ENCODE measurements at places on chromosomes 13 and 19.

DNA sequence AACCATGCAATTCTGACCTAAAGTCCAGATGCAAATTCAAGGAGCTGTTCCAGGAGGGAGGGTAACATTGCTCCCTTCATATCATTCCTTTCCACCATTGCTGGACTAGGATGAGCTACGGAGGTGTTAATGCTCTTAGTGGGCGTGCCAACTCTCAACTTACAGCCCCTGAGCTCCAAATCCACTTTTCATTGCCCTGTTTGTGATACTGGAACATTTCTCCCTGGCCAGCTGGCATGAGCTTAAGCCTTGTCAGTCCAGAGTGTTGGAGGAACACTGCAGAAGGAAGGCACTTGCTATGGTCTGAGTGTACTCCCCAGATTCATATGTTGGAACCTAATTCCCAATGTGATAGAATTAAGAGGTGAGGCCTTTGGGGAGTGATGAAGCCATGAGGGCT, 70.4 kb upstream of the FARP1 start:
- no peak for DNase-seq

- DNase-seq: no peak
Measured at GRCh38 chr13:44425041-44425814, 51.6 kb downstream of the SERP2 start.

DNA sequence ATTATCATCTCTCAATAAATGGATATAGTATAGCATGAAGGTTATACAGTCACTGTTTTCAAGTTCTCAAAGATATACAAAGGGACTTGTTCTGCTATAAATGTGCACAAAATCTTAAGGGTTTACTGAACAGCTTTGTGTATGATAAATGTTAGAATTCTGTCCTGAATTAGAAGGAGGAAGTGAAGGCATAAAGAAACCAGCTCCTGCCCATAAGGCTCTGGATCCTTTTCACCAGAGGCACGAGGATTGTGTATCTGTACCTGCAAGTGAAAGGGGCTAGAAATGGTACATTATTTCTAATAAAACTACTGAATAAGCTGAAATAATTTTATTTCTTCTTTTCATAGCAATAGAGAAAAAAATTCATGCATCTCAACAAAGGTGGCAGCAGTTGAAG, 32.4 kb downstream of the PHF11 start:
- no peak for DNase-seq

DNA sequence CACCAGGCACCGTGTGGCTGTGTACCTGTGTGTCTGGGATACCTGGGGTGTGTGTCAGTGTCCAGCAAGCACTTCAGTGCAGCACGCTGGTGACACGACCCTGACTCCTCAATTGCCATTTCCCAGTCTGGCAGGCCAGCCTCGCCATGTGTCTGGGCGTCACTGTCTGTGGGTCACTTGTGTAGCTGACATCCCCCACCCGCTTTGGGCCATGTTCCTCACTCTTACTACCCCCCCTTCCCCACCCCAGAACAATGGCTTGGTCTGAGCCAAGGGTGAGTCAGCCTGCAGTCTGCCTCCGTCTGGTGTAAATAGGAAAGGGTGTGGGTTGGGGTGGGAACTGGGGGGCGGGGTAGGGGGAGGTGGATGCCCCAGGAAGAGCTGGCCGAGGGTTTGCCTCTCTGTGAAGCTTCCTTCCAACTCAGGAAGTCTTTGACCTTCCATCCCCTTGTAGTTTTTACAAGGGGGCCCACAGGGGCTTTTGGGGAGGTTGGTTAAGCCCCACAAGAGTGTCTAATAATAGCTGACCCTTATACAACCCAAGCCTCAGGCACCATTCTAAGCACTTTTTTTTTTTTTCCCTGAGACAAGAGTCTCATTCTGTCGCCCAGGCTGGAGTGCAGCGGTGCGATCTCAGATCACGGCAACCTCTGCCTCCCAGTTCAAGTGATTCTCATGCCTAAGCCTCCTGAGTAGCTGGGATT, 17.6 kb downstream of the NOVA2 start:
- no peak for DNase-seq

DNA sequence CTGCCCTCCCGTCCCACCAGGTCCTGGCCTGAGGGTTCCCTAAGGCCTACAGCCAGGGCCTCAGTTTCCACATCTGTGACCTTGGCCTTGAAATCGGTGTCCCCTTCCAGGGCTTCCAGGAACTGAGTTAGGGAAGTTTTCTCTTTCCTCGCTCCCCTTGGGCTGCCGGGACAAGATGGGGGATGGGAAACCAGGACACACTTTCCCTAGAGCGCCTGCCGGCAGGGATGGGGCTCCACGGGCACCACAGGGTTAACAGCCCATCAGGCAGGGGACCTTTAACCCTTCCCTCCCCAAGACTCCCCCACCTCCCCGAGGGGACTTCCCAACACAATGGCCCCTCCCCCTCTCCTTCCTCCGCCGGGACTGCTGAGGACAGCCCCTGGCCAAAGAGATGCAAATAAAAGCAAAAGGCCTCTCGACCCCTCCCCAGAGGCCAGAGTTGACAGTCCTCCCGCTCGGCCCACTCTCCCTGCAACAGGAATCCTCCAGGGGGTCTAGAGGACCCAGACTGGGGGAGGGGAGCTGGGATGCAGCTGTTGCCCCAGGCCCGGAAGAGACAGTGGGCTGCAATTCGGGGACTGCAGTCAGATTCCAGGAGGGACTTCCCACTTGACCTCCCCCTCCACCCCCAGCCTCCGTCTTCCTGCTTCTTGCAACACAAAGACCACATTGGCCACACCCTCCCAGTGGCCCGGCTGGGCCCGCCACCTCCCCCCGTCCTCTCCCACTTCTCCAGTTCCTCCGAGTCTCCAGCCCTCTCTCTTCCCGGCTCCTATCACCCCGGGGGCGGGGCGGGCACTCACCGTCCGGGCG, 3.4 kb downstream of the BBC3 start:
- peak; percentile 95 for DNase-seq

DNA sequence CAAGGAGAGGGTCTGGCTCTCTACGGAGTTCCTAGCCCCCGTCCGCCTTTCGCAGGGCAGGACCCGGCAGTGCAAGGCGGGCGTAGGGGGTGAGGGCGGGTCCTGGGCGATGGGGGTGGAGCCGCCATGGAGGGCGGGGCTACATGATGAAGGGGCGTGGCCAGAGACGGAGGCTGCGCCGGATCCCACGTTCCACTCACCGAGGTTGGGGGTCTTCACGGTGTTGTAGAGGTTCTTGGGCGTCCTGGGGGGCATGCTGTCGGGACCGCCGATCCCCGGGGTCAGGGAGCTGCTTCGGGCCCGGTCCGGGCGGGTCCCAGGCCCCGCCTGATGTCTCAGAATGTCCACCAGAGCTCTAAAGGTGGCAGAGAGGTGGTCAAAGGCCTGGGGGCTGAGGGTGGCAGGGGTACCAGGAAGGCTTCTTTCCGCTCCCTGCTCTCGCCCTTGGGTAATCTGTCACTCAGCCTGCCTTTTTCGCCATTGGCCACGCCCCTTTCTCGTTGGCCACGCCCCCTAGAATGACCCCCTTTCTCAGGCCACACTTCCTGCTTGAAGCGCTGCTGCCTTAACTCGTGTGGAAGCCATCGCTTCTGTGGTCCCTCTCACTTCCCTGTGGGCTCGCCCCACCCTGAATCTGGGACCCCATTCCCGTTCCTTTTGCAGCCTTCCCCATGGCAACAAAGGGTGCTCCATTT, 2.5 kb downstream of the SHISA7 start:
- no peak for DNase-seq

DNA sequence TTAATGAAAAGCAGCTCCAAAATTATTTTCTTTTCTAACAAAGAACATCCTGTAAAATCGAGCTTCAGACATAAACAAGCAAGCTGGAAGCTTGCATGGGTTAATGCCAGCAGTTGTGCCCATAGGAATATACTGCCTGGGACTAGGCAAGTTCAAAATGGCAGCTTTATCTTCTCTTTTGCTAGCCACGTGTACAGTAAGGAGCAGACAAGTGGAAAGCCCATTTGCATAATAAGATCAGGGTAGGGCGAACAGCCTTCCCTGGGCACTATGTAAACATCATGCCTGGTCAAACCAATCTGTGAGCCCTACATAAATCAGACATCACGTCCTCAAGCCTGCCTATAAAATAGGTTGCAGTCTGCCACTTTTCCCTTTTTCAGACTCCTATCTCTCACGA, 489.7 kb downstream of the RFC3 start:
- no peak for DNase-seq

GRCh38 chr13:24502533-24503378, 9.8 kb downstream of the PARP4 start:
- DNase-seq: peak; percentile 77

GRCh38 chr13:86681223-86681622, 882.0 kb upstream of the SLITRK6 start:
- no peak for DNase-seq

DNA sequence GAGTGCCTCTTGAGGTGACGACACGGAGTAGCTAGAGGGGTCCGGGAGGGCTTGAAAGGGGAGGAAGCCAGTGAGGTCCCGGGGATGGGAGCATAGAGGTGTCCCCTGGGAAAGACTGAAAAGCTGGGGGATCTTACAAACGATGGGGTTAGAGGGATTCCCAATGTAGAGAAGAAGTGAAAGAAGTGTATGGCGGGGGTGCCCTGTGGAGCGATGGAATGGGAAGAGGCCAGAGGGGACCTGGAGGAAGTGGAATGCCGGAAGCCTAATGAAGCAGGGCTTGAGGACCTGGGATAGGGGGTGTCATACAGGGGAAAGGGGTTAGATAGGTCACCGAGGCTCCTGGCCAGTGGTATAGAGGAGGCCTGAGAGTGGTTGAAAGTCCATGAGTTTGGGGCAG, 580 bp downstream of the AP2A1 start:
- DNase-seq: no peak

DNA sequence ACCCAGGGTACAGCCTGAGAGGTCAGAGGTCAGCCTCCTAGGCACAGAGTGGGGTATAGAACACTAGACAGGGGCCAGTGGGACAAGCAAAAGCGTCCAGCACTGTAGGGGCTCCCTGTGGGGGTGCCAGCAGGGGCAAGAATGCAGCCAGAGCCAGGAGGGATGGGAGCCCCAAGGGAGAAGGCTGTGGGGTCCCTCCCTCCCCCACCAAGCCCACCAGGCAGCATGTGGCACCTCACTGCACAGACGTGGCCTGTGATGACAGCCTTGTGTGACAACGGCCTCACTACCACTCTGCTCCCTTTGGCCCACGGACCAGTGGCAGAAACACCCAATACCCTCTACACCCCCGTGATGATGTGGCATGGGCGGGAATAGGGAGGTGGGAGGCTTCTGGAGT, 10.1 kb downstream of the ARMC6 start:
- no peak for DNase-seq

DNA sequence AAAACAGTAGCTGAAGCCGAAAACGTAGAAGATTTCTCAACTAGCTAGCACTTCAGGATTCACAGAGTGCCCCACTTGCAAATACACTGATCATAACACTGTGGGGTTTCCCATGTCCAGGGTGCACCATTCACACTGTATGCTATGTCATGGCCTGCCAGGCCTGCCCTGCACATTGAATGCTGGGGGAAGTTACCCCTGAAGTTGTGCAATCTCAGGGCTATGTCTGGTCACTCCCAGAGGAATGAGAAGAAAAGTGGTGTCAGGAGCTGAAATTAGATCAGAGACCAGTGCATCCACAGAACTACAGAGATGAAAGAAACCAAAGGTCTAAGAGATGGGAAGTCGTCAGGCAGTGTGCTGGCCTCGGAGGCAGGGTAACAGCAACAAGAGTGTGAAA, 196.8 kb downstream of the RAP2A start:
- no peak for DNase-seq

DNA sequence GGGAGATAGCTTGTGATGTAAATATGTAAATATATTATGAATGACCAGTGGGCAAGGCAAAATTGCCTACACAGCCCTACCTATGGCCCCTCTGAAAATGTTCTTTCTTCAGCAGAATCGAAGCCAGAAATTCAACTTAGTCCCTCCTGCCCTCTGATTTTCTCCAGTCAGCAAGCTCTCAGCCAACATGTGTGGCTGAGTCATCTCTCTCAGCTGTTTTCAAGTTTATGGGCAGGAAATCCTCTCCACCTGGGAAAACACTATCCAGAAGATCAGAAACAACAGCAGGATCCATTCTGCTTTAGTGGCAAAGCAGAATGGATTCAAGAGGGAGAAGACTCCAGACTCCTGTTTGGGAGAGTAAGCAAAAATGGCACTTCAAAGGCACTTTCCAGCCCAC, 8.9 kb upstream of the ZNF527 start:
- DNase-seq: peak; percentile 52

Measured in fibroblast of mammary gland (primary cell).